ENCODE measurements at places on chromosomes 16 and 17. TPM values are rescaled to one million over a fixed set of nuclear protein-coding genes. Genes with fewer than 3 reads are reported as not detected.

Gene RBFOX1
- total RNA-seq = 21.0 TPM

Gene TLCD2
- total RNA-seq = 4.3 TPM

Gene TMC8
- 0.85 TPM for total RNA-seq

Gene TBL3
- 37.0 TPM for total RNA-seq

Gene PIRT
- 0.38 TPM for total RNA-seq

Gene SRCIN1
- total RNA-seq = 11.9 TPM

Gene OTOP3
- total RNA-seq = 1.3 TPM

GRCh38 chr17:64732336-64733006 lies 70.4 kb upstream of the SMURF2 start:
- DNase-seq = no peak

Gene IRF8
- 21.0 TPM for total RNA-seq

GRCh38 chr16:89641458-89642119 lies 15.9 kb downstream of the CHMP1A start:
- no peak for DNase-seq

DNA sequence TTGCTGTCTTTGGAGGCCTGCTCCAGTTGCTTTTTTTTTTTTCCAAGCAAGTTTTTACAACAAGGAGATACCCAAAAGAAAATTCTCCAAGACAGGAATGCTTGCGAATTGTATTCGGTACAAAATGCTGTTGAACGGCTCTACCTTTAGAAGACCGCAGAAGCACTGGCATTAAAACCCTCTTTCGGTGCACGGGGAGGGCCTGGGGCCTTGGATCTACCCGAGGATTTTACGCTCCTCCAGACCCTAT lies 1.3 kb upstream of the HELZ start:
- no peak for DNase-seq

GRCh38 chr17:72465191-72466024 lies 344.6 kb downstream of the SOX9 start:
- no peak for DNase-seq

Gene KRTAP4-6
- total RNA-seq = not detected

Gene SECTM1
- 13.2 TPM for total RNA-seq

DNA sequence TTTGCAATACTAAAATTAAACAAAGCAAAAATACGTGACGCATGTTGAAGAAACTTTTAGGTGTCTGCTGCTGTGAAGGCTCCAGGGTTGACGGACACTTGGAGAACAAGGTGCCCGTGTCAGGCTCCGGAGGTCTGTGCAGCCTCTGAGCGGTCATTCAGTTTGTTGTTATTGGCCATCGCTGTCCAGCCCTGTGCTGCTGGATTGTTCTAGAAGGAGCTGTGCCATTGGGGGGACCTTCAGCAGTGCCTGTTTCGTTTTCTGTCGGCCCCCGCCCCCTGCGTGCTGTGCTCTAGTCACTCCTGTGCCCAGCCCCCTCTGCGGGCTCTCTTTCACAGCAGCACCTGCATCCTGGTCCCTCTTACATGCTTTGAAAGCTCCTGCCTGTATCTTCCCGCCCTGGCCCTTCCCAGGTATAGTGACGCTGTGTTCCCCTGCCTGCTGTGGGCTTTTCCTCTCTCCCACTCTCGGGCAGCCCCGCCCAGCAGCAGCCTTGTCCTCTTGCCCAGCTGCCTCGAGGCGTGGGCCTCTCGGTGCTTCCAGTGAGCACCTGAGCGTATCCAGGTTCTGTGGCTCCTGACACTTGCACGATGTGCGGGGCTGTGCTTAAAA lies 50.7 kb downstream of the RNF213 start:
- DNase-seq = no peak

Gene FZD2
- 54.4 TPM for total RNA-seq

Gene TOX3
- total RNA-seq = 14.7 TPM

DNA sequence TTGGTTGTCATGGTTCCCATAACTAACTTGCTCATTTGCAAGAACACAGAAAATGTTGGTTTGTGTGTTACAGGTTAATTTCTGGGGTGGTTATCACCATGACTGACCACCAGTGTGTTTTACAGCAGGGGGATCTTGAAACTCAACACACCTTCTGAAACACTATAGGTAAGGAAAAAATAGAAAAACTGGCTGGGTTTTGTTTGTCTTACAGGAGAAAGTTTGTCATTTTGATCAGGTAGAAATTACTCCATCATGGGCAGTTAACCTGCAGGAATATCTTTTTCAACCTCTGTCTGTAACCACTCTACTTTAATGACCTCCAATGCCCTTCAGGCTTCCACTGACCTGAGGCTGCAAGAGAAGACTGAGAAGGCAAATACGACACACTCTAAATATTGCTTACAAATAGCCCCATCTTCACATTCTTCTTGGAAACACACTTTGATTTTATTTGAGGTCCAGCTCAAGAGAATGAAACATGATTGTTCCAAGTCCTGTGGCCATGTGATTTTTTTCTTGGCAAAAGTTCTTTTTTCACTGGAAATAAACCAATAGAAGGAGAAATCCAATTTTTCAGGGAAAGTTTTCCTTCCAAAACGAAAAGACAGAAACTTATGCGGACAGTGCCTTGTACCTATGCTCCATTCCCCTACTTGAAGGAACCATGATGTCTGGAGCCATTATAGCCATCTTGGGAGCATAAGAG lies 428.7 kb upstream of the SALL1 start:
- DNase-seq = no peak
